Hindlimb muscle (tissue), 1 donor: ENCODE measurements at places on chromosomes 11 and 22.

- no peak for DNase-seq
These were observed 47.5 kb upstream of the SORL1-AS1 start for GRCh38 chr11:121500275-121500674.

DNA sequence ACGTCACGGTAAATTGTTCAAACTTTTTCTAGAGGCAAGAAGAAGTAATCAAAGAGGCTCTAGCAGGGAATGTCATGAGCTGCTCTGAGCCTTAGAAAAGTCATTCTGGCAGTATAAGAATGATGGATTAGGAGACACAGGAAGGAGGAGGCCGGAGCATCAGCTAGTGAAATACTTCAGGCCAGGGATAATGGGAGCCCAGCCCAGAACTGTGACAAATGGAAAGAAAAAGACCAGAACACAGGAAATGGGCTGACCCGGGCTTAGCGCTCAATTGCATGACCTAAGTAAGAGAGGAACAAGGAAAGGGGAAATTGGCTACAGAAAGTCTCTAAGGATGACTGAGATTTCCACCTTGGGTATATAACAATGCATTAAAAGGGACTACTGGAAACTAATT is 108.6 kb downstream of the LARGE1 start:
- peak; percentile 92 for DNase-seq

DNA sequence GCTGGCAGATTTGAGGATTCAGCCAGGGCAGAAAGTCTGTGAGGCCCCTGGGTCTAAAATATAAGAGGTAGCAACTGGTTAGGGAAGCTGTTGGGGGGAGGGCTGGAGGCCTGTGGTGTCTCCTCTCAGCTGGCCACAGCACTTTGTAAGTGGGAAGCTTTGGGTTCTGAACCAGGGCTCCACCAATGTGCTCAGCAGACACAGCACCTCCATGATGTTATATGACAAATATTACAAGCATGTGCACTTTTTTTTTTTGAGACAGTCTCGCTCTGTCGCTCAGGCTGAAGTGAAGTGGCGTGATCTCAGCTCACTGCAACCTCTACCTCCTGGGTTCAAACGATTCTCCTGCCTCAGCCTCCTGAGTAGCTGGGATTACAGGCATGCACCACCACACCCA is 8.0 kb downstream of the ARHGAP1 start:
- no peak for DNase-seq

DNA sequence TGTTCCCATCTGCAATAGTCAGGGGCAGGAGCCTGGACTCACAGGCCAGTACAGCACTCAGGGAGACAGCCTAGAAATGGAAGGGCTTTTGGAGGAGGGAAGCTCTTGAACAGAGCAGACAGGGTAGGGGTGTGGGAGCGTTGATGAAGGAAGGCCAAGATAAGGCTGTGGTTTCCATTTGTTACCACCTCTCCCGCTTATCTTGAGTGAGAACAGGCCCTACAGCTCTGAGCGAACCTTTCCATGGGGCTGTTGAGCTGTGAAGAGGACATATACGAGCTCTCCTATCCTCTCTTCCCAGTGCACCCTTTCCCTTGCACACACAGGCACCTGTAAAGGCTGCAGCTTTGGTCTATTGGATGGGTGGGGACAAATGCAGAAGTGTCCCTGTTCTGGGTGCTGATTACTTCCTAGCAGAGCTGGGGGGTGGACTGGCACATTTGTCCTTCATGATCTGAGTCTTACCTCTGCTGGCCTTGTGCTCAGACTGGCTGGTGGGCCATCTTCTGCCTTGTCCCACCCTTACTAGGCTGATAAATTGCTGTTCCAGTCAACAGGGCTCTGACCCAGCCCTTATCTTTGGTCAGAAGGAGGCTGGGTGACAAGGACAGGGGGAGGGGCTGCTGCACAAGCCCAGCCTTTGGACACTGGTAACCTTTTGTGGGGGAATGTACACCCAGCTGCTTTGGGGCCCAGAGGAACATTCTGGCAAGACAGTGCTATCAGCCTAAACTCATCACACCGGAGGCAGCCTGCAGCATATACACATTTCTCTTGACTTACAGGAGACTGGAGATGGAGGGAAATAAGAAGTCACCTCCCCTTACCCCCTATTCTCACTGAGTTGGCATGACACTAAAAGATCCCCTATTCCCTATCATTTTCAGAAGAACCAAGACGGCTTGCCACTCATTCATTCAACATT is 80.1 kb upstream of the NNMT start:
- no peak for DNase-seq

DNA sequence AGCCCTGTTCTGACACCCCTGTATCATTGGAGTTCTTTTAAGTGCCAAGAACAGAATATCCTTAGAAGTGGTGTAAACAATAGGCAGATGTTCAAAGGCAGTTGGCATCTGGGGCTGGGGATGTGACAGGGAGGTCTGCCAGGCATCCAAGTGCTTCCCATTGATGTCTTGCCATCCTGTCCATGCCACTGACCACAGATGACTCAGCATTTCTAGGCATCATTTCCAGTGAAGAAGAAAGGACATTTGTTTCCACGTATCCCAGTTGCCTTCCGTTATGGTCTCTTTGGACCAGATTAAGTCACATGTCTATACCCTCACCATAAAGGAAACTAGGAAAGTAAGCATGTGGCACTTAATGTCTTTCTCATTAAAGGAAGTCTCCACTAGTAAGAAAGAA is 76.7 kb upstream of the BARX2 start:
- no peak for DNase-seq

- DNase-seq = no peak
These were observed 17.1 kb downstream of the OTOG start for GRCh38 chr11:17563961-17564686.

DNA sequence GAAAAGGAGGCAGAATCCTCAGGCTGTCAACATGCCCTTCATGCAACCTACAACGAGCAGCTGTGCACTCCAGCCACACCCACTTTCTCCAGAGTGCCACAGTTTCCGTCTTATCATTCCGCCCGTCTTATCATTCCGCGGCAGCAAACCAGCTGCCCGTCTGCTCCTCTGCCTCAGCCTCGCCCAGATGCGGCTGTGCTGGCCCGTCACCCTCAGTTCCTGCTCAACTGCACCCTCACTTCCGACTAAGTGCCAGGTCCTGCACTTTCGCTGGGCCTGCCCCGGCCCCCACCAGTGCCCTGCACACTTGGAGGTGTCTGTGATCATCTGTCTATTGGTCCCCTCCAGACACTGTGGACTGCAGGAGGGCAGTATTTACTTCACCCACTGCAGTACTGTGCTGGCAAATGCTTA is 43.7 kb downstream of the MICAL3 start:
- no peak for DNase-seq

DNA sequence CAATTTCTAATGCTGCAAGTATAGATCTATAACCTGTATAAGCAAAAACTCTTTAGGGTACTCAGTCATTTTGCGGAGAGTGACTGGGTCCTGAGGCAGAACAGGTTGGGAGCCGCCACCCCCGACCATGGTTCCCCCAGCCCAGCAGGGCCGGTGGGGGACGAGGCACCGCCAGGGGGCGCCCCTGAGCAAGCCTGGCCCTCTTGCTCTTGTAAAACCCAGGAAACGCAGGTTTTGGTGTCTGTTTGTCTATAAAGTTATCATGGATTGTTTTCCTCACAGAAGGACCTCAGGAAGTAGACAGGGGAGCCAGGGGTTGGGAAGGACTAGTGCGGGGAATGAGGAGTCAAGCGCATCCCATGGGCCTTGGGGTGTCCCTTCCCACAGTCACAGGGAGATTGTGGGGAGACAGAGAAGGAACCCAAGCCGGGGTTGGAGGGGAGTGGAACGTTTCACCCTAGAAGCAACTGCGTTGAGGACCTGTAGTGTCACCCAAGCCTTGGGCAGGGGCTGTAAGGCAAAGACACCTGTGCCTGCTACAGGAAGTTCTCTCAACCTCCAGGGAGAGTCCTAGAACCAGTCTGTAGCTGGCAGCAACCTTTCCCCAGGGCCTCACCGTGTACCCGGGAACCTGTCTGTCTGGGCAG is 26.4 kb downstream of the KCTD17 start:
- peak; percentile 48 for DNase-seq

DNA sequence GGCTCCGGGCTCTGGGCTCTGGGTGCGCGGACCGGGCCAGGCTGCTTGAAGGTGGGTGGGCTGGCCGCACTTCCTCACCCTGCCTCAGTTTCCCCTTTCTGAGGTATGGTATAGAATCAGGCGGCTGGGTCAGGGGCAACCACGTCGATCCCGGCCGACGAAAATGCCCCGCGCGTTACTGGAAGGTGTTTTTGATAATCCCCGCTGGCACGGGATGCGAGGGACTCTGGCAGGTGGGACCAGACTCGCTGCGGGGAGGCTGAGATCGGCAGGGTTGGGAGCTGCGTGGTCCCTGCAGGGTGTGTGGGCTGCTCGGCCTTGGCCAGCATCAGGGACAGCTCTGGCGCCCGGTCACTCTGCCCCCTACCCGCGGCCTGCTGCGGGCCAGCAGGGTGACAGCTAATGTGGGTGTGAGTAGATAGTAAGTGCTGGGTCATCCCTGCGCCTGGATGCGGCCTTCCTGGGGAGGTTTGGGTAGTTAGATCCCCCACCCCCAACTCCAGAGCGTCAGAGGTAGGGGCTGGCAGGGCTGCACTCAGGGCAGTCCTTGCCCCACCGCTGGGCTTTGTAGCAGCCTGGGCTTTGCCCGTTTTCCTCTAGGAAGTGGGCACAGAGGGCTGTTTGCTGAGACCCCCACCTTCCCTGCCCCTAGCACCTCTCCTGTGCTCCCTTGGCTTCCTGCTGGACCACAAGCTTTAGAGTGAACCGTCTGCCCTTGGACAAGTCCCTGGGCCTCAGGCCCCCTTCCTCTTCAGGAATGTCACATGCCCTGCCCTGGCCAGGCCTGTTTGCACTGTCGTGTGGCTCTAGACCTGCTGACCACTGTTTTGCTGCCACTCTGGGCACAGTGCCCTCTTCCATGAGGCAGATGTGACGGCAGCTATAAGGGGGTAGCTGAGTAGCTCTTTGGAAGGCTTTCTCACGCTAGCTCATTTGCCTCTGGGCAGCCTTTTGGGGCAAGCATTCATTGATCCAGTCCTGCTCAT is 579 bp downstream of the TANGO2 start:
- no peak for DNase-seq

DNA sequence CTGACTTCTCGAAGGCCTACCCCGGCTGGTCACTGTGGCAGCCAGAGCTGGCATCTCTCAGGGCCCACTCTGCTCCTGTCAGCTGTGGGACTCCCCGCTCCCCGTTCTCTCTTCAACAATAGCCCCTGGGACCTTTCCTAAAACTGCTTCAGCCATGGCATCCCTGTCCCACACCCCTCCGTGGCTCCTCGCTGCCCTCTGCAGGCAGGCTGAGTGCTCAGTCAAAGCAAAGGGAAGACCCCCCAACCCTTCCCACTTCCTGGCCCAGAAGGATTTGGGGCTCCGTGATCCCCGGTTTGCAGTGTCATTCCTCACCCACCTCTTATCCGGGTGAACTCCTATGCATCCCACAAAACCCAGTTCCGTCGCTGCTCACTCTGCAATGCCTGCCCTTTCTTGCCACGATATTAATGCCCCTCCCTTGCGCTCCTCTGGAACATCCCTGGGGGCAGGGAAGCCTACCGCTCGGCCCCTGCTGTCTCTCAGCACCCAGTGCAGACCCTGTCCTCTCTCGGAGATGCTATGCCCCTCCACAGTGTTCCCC is 1.6 kb upstream of the TH start:
- no peak for DNase-seq

GRCh38 chr11:120073196-120073595 is 64.7 kb downstream of the TRIM29 start:
- no peak for DNase-seq

GRCh38 chr11:8233691-8234424 is 29.8 kb downstream of the LMO1 start:
- DNase-seq = no peak

DNA sequence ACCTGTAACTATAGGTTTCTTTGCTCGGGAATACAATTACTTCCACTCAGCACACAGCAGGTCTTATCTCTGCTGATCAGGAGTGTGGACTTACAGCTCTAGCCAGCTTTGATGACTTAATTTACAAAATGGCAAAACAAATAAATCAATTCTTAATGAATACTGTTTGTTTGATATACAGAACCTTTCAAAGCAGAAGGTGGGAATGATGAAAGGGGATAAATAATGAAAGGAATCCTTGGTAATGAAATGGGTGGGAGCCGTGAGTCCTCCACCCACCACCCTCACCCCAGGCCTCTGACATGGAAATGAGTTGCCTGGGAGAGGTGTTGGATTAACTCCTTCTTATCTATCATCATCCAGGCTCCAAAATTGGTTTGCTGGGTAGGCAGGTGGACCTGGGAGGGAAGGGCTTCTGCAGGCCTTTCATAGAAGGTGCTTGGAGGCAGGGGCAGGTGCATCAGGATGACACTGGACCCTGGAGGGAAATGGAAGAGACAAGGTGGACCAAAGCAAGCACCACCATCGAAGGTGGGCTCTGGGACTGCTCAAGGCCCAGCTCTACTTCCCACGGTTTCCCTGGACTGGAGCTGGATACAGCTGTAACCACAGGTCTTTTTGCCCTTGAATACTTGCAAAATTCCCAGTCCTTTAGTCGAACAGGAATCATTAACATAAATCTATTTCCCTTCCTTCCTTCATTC is 23.0 kb downstream of the POU2AF1 start:
- no peak for DNase-seq

- DNase-seq = no peak
These were observed 58.7 kb downstream of the GAS2 start for GRCh38 chr11:22725079-22725478.

DNA sequence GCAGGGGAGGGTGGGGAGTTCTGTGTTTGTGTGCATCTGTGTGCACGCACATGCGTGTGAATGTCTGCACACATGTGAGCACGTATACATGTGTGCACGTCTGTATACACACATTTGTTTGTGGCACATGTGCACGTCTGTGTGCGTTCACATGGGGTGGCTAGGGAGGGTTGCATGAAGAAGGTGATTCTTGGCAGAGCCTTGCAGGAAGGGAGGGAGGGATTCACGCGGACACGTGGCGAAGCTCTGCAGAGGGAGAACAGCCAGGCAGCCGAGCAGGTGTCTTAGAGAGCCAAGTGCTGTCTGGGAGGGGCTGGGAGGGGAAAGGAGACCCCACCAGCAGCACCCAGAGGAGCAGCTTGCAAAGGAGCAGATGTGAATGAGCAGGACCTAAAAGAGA is 372.1 kb downstream of the BRD1 start:
- no peak for DNase-seq

DNA sequence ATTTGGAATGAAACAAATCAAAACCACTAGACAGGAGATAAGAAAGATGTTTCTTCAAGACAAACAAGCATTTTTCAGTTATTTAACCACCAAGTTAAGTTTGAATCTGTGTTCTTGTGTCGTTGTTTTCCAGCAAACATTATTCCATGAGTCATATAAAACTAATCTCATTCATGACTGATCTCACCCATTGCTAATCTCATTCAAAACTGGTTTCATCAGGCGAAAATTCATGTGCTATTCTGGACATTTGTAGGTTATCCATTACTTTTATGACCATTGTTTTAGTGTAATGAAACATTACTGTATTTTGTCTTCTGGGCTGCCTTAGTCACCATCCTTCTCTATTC is 221.8 kb downstream of the DDX10 start:
- DNase-seq = no peak
